NCI-H460 (cell line): ENCODE measurements at places on chromosomes 5 and 9.

DNA sequence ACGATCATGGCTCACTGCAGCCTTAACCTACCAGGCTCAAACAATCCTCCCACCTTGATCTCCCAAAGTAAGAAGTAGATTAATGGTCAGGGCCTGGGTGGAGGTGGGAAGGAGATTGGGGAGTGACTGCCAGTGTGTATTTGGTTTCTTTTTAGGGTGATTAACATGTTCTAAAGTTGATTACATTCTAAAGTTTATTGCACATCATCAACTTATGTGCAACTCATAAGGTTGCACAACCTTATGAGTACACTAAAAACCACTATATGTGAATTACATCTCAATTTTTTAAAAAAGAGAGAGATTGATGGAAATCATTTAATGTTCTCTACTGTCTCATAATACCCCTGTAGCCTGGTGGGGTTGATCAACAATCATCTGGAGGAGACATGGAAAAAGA is 218.1 kb downstream of the AOPEP start:
- DNase-seq, result no peak

GRCh38 chr5:130289132-130290088 is 385.1 kb downstream of the CHSY3 start:
- peak; percentile 44 for DNase-seq

DNA sequence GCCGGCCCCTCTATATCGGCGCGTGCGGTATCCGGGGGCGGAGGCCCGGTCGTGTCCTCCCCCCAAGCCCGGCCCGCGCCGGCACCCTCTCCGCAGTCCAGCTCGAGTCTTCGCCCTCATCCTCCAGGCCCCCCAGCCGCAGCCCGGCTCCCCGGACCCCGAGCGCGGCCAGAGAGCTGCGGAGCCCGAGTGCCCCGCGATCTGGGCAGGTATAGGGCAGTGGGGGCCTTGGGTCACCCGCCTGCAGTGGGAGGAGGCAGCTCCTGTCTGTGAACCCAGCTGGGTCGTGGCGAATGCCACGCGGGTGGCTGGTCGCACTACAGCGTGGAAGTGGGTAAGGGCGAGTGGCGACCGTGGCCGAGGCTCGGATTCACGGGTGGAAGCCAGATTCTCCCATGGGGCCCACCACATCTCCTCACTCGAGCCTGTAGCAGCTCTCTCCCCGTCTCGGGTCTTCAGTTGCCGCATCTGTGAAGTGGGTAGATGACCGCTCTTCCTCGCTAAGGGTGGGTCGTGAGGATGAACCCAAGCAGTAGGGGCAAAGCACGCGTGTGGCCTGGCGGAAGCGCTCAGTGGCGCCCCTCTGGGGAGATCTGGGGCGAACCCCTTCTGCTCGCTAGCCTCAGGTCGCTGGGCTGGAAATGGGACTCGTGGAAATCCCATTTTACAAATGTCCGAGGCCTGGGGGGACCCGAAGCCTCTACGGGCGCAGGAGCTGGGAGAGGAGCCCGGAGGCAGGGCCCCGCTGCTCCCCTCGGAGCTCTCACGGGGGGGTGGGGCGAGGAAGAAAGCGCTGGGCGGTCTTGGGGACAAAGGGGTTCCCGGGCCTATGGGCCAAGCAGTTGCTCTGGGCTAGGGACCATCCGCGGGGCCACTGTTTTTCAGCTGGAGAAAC is 1.9 kb downstream of the NR5A1 start:
- DNase-seq, result no peak

GRCh38 chr9:134602547-134603362 is 38.8 kb upstream of the COL5A1 start:
- no peak for DNase-seq

DNA sequence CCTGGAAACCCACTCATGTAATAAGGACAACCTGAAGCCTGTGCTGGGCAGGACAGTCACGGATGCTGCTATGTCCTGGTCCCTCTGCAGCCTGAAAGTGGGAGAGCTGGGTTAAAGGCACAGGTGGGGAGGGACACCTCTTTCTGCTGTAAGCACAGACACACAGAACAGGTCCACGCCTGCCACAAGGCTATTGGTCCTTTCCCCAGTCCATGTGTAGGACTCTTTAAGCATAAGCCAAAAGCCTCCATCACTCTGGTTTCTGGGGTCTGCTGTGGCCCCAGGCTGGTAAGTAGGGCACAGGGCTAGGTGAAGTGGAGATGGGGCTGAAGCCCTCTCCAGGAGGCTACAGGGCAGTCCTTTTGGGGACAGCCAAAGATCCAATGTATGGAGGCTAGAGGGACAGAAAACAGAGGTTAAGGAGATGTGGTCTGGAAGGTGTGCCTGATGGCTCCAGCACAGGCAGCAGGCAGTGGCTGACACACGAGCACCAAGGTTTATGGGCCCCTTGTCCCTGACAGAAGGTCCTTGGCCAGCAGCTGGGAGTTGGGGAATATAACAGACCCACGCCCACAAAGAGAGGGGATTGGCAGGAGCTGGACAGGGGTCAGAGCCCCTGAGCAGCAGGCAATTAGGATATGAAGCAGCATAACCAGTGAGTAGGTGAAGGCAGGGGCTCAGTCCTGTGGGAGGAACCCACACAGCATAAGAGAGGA is 203.6 kb upstream of the MVB12B start:
- no peak for DNase-seq

GRCh38 chr5:82290005-82290404 is 11.9 kb upstream of the RPS23 start:
- DNase-seq, result no peak
